ENCODE measurements at places on chromosomes 11 and 22.

- no peak for DNase-seq
These were observed 410.5 kb downstream of the TBC1D22A start for GRCh38 chr22:47172771-47173534.

DNA sequence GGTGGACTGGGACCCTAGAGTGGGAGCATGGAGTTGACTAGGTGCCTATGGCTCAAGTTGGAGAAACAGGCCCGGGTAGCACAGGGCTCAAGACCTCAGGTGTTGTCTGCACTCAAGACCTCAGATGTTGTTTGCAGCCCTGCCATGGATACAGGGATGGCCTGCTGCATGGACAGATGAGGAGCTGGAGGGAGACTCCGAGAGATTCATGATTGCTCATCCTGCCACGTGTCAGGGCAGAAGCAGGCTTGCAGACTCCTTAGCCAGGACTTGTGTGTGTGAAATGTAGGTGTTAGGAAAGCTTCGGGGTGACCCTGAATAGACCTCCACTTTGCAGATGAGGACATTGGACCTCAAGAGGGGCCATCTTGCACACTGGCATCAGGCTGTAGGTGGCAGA lies 921 bp downstream of the CCDC116 start:
- no peak for DNase-seq

- no peak for DNase-seq
These were observed 79.7 kb upstream of the SLC5A12 start for GRCh38 chr11:26801601-26802000.

DNA sequence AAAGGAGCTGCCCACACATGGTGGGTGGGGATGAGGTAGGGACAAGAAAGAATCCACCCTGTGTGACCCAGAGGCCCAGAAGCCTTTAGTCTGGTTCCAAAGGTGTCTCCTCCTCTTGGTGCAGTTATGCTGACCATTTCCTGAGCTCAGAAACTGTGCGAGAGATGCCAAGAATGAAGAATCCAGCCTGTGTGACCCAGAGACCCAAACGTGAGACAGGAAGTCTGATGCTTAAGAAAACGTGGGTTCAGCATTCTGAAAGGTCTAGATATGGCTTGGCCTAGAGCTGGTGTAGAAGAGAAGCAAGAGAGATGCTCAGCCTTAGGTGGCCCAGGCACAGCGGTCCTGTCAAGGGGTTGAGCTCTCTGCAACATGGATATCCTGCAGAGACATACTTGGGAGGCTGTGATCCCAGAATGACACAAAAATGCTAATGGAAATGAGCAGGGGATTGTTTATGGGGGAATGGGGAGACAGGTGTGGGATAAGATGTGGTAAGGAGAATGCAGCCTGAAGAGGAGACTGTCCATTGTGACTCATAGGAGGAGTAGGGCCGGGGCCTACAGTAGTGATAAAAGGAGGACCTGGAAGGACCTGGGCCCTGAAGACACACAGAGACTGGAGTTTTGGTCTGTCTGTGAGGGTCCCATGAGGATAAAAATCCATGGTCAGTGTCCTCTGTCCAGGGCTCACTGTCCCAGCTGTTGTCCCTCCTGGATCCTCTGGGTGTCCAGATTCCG lies 79.0 kb downstream of the ZNF280B start:
- DNase-seq = no peak

- DNase-seq = no peak
These were observed 94.8 kb upstream of the NTM start for GRCh38 chr11:131275580-131275979.

- DNase-seq = no peak
These were observed 27.8 kb upstream of the MYH9 start for GRCh38 chr22:36415415-36416168.

- DNase-seq = no peak
These were observed 19.7 kb upstream of the DNAJB13 start for GRCh38 chr11:73931039-73931645.

GRCh38 chr11:57434640-57435546 lies 8.0 kb upstream of the SLC43A3 start:
- DNase-seq = no peak

GRCh38 chr11:61125310-61125684 lies 23.0 kb downstream of the CD5 start:
- no peak for DNase-seq

- no peak for DNase-seq
These were observed 9.5 kb upstream of the ELF5 start for GRCh38 chr11:34523053-34523452.

GRCh38 chr11:45512471-45513148 lies 152.8 kb downstream of the CHST1 start:
- no peak for DNase-seq

DNA sequence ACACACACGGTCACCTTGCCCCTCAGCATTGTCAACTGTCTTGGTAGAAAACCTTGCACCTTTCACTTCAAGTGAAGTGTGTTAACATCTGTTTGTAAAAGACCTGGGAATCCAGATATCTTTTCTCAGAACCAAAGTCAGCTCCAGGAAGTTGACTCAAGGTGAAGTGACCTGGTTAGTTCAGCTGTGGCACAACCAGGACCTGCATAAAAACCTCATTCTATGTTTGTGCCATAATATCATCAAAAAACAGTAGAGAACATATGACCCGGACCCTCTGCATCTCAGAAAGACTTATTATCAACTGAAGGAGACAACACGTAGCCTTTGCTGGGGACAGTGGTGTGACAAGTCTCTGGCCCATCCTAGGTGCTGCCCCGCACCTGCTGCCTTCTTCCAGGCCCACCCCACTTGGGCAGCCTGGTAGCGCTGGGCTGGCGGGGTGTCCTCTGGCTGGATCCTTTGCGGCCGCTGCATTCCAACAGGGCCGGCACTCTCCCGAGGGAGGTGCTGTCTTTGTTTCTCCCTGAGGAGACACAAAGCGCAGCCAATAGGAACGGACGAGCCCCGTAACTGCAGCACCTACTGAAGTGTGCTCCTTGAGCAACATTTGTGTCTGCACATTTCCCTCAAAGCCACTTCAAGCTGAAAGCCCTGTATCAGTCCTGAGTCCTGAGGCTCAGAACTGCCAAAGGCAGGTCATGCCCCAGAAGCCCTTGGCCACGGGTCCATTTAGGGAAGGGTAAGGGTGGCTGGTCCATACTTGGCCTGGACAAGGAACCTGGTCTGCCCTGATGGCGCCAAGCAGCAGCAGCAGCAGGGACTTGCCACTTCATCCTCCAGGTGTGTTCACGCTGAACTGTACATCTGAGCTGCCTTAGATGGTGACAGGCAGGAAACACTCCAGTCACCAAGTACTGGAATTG lies 25.2 kb downstream of the LRRC74B start:
- DNase-seq = no peak

DNA sequence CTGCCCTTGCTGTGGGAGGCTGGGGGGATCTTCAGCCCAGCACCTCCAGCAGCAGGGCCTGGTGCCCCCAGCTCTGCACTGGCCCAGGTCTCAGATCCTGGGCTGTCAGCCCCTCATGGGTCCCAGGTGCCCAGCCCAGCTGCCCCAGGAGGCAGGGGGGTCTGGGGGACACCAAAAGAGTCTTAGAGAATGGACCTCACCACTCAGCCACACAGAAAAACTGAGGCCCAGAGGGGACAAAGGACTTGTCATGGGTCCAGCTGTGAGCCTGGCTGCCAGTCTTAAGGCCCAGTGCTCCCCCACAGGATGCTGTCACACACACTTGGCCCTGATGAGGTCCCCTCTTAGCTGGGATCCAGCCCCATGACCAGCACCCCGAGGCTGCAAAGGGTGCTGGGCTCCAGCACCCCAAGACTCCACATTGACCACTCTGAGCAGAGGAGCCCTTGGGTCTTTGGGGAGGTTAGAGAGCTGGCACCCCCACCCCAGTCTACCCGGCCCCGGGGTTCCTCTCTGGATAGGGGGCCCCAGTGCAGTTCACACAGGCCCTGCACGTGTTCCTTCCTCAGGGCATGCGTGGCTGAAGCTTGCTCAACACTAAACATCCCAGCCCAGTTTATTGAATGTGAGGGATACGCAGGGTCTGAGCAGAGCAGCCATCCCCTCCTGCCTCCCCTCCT lies 54.4 kb downstream of the IGLL5 start:
- DNase-seq = no peak

- DNase-seq = no peak
These were observed 4.3 kb upstream of the CARD16 start for GRCh38 chr11:105049481-105049880.

DNA sequence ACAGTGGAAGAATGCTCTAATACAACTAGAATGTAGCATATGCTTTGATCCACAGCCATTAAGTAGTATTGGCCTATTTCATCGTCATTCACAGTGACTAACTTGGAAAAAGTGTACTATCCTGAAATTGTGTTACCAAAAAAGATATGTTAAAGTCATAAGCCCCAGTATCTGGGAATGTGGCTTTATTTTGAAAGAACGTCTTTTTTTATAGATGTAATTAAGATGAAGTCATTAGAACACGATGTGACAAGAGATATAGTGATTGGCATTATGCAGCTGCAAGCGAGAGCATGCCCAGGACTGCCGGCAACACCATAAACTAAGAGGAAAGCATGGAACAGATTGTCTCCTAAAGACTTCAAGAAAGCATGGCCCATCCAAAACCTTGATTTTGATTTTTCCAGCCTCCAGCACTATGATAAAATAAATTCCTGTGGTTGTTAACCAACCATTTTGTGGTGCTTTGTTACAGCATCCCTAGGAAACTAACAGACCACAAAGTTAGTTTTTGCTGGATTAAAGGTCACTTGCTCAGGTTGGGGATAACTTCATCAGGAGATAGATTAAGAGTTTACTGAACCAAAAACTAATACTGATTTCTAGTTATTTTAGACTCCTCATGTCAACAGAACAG lies 870.6 kb upstream of the LRRC4C start:
- no peak for DNase-seq

DNA sequence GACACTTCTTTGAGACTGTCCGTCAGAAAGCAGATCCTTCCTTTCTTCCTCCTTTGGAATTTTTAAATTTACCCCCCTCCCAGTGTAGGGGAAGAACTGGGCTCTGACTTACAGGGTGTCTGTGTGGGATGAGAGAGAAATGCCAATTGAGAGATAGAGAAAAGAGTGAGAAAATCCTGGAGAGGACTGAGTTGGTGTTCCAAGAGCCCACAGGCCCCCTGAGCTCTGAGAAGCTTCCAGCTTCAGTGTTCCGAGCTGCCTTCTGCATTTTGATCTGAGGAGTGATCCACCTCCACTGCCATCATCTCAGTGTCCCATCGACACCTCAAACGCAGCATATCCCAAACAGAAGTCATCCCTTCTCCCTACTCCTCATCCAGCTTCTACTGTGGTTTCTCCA lies 70.7 kb upstream of the GRK3 start:
- DNase-seq = no peak

DNA sequence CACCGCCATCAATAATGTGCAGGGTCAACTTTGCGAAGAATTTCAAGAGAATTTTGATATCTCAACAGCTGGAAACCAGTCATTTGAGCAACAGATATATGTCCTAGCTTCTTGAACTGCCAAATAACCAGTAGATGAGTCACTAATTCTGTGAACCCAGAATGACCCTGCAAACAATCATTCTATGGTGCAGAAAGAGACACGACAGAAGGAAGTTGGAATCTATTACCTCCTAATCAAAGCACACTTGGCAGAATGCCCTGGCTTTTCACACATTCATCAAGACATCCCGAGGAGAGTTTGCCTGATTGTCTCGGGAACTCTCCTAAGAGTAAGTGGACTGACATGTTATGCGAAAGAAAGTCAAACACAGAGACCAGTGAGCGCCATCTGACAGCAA lies 621.1 kb downstream of the OPCML start:
- no peak for DNase-seq

DNA sequence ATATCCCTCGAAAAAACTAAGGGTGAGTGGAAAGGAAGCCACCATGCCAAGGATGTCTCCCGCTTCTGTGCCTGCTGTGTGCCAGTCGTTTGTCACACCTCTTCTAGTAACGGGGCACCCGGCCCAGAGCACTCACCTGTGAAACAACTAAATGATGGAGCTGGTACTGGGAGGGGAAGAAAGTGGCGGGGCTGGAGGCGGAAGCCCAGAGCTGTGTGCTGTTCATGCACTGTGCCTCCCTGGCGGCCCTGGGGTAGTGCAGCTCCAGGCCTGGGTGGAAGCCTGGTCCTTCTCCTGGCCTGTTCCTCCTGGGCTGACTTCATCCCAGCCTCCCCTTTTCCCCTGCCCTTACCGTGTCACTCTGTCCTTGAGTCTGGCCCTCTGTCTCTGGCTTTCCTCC lies 130.2 kb downstream of the CEP164 start:
- DNase-seq = no peak

DNA sequence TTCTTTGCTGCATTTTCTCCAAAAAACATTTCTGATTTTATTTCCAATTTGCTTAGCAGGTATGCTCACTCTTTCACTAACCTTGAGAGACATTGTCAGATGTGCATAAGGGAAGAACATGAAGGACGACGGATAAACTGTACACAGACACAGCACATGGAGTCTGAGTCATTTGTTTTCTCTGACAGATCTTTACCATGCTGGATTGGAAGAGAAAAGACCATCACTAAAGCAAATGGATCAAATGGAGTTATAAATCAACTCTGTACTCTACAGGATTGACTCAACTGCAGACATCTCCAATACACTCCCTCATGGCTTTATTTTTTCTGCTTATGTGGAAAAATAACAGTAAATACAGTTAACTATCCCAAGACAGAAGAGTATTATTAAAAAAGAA lies 90.2 kb upstream of the CTSC start:
- DNase-seq = no peak

DNA sequence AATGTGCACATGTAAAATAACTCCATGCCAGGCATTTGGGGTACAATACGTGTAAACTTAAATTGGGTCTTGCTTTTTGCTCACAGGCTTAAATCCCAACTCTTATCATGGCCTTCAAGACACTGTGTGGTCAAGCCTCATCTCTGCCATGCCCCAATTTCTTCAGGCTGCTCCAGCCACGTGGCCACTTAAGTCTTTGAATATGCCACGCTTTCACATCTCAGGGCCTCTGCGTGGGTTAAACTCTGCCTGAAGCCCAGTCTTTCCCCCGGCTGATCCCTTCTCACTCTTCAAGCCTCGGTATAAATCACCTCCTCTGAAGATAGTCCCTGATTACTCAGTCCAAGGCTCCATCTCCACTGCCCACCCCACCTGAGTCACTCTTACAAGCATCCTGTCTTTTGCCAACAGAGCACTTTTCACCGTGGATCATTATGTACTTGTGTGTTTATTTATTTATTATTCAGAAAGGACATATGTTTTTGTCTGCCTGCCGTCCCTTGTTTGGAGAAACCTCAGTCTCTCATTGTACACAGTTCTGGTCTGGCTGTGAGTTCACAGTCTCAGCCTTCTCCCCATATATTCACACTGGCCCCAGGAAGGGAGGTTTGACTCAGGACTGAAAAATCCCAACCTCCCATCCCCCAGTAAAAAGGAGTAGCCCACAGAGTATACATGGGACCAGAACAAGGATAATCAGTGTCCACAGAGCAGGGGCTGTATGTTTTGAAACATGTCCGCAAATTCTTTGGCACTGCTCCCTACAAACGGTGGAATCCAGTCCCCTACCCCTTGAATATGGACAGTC lies 344.7 kb downstream of the MN1 start:
- DNase-seq = no peak
